ENCODE measurements at places on chromosomes 4 and X.

GRCh38 chr4:80307774-80308465, 27.6 kb upstream of the CFAP299 start:
- DNase-seq, result no peak

GRCh38 chr4:184537269-184538022, 63.1 kb upstream of the IRF2 start:
- DNase-seq, result peak; percentile 78

- DNase-seq, result no peak
Measured at GRCh38 chr4:173807347-173807746, 277.3 kb upstream of the HAND2 start.

DNA sequence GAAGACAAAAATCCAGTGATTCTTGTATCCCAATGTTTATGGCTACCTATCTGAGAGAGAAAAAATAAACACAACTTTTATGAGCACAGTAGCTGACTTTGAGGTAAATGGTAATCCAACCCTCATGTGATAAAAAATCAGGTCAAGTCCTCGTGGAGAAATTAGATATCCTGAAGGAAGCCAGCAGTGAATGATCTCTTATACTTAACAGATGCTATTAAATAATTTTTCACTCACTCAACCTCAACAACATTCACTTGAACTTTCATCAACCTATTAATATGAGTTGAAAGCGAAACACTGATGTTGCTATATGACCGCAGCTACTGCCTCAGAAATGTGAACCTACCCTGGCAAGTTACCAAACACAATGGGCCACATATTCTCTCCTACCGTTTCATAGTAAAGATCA, 105.4 kb downstream of the GPC3 start:
- peak; percentile 41 for DNase-seq

DNA sequence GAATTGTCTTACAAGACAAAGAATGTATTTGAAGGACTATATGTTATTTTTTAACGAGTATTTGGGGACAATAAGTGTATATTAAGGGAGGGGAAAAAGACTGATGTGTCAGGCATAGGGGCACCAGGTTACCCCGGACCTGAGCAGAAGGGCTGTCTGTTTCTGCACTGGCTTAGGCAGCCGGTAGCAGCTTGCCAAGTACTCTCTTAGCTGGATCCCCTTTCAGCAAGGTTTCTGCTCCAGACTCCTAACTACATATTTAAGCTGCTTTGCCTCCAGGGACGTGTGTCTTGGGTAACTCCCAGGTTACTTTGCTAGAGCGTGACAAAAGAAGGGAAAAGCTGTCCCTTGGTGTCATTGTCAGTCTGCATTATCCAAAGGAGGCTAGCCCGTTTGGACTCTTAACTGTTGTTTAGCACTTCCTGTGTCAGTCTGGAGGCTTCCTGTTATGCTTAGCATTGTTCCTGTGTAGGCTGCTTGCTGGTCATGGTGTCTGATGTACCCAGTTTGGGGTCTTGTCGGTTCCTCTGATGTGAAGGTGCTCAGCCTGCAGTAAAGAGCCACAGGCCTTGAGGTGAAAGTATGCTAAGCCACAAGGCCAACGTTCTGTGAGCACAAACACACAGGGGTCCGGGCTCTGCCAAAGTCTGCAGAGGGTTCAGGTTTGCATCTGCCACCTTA, 11.6 kb downstream of the CXCR3 start:
- no peak for DNase-seq

DNA sequence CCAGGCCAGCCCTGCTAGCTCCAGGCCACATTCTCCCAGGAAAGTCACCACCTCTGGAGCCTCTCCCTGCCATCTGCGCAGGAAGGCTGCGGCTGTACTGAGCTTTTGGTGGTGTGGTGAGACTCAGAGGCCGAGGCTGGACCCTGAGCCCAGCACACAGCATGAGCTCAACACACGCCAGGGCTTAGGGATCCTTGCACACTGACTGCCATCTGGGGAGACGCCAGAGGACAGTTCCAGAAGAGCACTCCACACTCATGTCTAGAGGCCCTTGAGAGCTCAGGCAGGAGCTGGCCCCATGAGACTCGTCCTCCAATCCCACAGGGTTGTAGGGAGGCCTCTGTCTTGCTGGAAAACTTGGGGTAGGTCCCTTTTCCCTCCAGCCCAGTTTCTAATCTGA, 40.6 kb downstream of the ABLIM2 start:
- no peak for DNase-seq

GRCh38 chr4:93646233-93646930, 182.2 kb upstream of the ATOH1 start:
- DNase-seq, result no peak

- no peak for DNase-seq
Measured at GRCh38 chrX:132433001-132433400, 55.8 kb downstream of the MBNL3 start.

DNA sequence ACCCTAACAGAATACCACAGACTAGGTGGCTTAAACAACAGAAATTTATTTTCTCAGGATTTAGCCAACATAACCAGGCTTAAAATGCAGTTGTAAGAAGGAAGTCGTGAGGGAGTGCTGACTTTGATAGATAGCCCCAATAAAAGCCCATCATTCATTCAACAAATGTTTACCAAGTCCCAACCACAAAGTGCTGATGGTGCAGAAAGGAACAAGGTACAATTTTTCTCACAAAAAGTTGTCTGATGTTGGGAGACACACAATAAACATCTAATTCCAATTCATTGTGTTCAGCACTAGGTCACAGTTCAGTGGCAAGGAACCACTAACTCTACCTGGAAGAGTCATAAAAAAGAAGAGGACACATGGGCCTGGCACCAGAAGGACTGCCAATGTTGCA, 42.2 kb downstream of the AKAP4 start:
- DNase-seq, result no peak

- no peak for DNase-seq
Measured at GRCh38 chr4:84221704-84222103, 277.4 kb downstream of the NKX6-1 start.

DNA sequence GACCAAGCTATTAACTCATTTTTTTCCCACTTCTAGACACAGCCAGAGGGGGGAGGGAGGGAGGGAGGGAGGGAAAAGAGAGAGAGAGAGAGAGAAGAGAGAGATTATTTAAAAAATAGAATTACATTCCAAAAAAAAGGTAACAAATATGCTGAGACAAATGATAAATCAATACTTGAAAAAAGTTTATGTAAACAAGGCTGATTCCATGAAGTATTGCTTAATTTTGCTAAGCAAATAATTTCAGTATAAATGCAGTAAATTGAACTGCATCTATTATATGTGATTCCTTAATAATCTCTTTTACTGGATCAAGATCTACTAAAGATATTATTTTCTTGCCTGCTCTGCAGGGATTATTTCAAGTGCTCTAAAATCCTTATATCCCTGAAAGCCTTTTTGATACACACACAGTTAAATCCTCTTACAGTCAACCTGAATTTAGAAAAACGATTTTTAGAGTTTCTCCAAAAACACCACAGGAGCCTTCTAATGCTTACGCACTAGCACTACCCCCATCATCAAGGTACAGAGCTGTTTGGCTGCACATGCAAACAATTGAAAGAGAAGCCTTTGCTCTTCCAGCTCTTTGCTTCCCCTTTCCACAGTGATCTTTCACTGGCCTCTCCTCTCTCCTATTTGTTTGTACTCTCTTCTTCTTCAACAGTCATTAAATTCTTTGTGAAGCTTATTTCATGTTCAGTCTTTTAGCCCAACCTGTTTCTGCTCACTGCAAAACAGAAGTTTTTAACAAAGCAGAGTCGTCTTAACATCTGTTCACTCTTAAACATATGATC, 426.3 kb upstream of the FAM241A start:
- no peak for DNase-seq

- DNase-seq, result no peak
Measured at GRCh38 chr4:34432706-34433105, 1811.6 kb downstream of the ARAP2 start.

- no peak for DNase-seq
Measured at GRCh38 chrX:80312448-80312847, 107.8 kb upstream of the TENT5D start.

DNA sequence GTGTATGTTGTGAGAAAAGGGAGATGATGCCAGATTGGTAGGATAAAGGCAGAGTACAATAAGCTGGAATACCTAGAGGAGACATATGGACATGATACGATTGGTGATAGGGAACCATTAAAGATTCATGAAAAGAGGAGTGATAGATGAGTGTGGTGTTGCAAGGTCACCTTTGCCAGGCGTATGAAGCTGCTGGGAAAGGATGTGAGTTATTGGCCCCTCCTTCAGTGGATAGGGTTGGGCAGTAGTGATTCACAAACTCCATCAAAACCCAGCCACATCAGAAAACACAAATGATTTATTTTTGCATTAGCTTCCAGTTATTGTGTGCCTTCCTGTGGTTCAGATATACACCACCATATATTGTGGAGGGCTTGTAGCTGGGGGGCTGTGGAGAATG, 34.3 kb downstream of the TMEM164 start:
- DNase-seq, result no peak

DNA sequence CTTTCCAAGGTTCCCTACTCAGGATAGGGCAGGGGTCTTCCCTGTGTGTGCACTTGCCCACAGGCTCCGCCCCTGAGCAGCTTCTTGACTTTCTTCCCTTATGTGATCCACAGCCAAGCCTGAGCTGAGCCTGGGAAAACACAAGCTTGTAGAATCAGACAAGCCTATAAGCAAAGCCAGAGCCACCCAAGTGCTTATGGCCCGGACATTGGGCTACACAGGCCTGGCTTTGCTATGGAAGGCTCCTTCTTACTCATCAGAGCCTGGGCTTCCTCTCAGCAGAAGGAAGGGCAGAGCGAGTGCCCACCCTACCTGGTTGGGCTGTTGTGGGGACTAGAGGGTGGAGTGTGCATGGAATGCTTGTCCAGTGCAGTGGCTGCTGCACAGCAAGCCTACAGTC, 1.3 kb upstream of the TNIP2 start:
- no peak for DNase-seq

DNA sequence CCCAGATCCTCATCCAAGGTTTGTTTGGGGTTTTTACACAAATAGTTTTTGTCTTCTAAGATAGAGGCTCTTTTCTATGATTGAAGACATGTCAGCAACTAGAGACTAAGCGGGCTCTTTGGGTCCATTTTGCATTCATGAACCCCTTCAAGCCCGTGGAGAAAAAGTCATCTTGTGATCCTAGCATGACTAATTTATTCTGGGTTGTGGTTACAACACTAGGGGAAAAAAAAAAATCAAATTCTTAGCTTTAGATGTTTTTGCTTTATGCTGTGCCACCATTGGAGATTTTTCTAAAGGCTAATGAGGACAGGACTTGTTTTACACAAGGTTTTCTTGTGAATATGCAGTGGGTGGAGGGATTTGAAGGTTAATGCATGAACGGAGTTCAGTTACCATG, 440.0 kb downstream of the PCDH7 start:
- DNase-seq, result no peak

DNA sequence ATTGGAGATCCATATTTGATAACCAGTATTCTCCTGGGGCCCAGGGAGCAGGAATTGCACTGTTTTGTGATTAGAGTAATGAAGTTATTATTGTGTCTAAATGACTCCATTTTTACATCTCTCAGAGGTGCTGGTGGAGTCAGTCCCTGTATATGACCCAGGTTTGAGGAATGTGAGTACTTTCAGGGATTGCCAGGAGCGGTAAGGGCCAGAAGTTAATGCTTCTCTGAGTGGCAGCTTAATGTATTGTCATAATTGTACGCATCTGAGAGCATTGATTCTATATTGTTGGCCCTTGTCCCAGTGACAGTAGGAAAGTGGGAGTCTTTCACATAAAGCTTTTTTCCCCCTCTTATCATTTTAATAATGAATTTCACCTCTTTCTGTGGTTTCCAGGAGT, 146.2 kb downstream of the GATB start:
- no peak for DNase-seq

GRCh38 chr4:81601358-81601694, 129.6 kb upstream of the RASGEF1B start:
- DNase-seq, result no peak

GRCh38 chr4:36337665-36338185, 56.3 kb downstream of the DTHD1 start:
- DNase-seq, result no peak

DNA sequence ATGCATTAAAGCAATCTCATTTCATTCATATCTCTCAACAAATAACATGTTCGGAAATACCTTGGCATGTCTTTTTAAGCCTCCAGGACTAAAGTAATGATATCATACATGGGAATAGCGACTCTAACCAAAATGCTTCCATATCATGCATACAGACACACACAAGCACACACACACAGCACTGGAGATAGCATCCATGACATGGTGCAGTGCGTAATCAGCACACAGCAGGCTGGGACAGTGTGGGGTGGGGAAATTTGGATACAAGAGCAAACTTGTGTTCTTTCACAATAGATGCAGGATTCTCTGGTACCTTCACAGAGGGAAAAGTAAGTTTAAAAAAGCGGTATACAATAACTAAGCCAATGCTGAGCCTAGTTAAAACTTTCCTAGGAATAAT, 132.3 kb upstream of the HPGD start:
- no peak for DNase-seq

DNA sequence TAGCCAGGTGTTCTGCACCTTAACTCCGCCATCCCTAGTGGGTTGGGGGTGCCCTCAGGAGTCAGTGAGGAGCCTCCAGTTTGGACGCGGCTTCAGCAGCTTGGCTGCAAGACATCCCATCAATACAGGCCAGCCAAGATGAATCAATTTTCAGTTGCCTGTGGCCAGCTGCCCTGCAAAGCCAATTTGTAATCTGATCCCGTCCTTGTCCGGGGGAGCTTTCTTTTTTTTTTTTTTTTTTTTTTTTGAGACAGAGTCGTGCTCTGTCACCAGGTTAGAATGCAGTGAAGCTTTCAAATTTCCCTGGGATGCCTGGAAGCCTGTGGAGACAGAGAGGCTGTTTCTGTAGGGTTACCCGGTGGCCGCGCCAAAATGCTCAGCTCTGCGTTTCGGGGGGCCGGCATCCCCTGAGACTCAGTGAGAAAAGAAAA, 192.5 kb downstream of the ASMT start:
- DNase-seq, result peak; percentile 10

- DNase-seq, result no peak
Measured at GRCh38 chr4:138852681-138853080, 162.9 kb upstream of the NOCT start.

- DNase-seq, result no peak
Measured at GRCh38 chr4:124085561-124086180, 626.9 kb downstream of the ANKRD50 start.

- no peak for DNase-seq
Measured at GRCh38 chrX:63661676-63662075, 123.3 kb downstream of the ARHGEF9 start.

- DNase-seq, result no peak
Measured at GRCh38 chrX:136588036-136588435, 56.0 kb downstream of the VGLL1 start.

DNA sequence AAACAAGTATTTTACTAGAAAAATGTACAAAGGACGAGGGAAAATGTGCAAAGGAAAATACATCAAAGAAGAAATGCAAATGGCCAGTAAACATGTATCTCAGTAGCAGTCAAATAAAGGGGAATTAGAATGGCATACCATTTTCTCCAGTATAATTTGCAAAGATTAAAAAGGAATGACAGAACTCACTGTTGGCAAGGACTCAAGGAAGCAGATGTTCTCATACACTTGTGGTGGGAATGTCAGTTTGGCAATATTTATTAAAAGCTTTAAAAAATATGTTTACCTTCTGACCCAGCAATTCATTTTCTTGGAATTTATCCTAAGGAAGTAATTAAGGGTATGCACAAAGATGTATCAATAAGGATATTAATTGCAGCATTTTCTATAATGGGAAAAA, 7.6 kb downstream of the CLCN5 start:
- peak; percentile 21 for DNase-seq

Data from NCI-H2171 (cell line).